ENCODE measurements at places on chromosomes 12 and 14.

- DNase-seq: no peak
These were observed 28.0 kb downstream of the CEP290 start for GRCh38 chr12:88113871-88114270.

DNA sequence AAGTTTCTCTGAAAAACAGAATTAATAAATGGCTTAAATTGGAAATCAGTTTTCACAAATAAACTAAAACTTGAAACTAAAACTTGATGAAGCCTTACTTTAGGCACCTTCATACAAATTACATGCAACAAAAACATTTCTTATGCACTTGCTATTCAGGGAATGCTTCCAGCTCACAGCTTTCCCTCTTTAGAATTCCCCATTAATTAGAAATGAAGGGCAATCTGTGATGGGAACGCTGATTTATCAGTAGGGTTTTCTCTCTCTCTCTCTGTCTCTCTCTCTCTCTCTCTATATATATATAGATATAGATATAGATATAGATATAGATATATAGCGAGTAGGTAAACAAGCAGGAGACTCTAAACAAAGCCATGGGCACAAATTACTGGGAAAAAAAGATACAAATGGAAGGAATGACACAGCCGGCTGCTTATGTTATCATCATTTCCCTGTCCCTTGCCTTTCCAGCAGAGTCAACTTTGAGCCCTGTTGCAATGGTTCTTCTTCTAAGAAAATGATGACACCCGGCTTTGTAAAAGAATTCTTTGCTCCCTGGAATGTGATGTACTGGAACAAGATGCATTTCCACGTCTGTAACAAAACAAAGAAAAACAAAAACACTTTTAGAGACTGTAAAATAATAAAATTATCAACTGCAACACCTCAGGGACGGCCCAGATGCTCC is 1121.6 kb upstream of the TMEM132C start:
- no peak for DNase-seq

- DNase-seq: no peak
These were observed 106.8 kb downstream of the BBS10 start for GRCh38 chr12:76241371-76241770.

DNA sequence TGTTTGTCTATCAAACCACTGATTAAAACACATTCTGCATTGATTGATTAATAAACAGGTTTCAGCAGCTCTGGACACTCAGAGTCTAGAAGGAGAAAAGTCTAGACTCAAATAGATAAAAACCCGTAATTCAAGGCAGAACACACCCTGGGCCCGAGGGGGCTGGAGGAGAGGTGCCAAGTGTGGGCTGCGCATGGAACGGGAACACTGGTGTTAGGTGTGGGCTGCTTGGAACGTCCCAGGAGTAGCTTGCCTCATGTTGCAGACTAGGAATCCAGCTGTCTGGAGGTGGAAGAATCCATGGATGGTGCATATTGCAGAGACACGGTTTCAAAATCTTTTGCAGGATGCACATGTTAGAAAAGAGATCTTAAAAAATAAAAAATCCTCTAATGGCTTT is 223.0 kb downstream of the APAF1 start:
- no peak for DNase-seq

DNA sequence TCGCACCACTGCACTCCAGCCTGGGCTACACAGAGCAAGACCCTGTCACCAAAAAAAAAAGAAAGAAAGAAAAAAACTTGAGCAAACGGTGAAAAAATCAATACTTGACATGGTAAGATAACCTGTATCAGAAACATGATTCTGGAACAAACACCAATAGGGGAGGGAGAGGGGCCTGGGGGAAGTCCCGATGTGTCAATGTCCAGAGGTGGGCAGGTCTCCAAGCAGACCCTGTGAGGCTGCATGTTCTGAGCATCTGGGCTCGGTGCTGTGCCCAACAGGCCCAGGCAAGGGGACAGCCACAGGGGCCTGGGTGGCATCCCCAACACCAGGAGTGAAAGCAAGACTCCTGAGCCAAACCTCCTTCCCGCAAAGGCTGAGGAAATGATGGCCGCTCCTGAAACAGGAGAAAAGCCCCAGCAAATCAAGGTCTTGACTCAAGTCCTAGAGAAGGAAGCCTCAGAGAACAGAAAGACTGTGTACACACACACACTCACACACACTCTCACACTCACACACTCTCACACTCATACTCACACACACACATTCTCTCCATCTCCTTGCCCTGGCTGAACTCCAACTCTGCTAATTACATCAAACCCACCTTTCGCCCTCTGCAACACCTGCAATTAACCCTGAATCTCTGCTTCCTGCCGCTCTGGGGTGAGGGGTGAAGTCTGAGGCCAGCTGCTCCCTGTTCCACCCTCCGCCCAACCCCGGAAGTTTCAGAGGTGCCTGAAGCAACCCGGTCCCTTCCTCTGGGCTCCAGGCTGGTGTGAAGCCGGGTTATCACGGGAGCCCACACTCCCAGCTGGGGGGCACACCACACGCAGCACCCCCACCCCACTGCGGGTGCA is 20.4 kb downstream of the CCDC88C start:
- DNase-seq: no peak

- DNase-seq: no peak
These were observed 62.7 kb downstream of the RASSF3 start for GRCh38 chr12:64672925-64673409.

GRCh38 chr12:112303004-112303403 is 79.2 kb downstream of the HECTD4 start:
- peak; percentile 42 for DNase-seq

DNA sequence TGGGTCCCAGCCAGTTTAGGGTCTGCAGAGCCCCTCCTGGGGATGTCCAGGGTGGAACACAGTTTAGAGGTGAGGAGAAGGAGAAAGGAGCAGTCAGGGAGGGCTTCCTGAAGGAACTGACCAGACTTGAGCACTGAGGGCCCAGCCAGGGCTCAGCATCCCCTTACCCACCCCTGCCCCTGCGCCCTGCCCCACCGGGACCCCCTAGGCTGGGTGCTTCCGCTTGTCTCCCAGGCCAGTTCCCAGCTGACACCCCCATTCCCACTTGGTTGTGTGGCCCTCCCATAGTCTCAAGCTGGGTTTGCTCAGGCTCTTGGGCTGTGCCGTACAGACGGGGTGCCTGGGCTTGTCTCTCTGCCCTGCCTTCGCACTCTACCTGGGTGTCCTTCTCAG is 26.3 kb upstream of the KIF26A start:
- no peak for DNase-seq

- no peak for DNase-seq
These were observed 169.3 kb downstream of the PCNX1 start for GRCh38 chr14:71076462-71077092.

DNA sequence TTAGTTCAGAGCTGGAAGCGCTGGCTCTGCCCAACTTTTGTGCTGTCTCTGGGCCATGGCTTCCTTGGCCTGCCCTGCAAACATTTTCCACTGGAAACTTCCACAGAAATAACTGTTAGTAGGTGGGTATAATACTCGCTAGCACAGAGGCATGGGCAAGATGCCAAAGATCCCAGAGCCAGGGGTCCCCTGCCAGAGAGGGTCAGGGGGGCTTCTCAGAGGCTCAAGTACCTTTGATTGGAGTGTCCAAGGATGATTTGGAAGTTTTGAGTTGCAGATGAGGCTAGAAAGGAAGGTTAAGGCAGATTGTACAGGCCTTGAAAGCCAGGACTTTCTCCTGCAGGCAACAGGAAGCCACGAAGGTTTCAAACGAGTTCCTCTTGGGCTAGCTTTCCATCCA is 187.6 kb downstream of the DICER1 start:
- no peak for DNase-seq

- peak; percentile 40 for DNase-seq
These were observed 85.3 kb downstream of the MAPKAPK5 start for GRCh38 chr12:111927346-111927745.

- no peak for DNase-seq
These were observed 52.5 kb downstream of the TESPA1 start for GRCh38 chr12:54932038-54932437.

DNA sequence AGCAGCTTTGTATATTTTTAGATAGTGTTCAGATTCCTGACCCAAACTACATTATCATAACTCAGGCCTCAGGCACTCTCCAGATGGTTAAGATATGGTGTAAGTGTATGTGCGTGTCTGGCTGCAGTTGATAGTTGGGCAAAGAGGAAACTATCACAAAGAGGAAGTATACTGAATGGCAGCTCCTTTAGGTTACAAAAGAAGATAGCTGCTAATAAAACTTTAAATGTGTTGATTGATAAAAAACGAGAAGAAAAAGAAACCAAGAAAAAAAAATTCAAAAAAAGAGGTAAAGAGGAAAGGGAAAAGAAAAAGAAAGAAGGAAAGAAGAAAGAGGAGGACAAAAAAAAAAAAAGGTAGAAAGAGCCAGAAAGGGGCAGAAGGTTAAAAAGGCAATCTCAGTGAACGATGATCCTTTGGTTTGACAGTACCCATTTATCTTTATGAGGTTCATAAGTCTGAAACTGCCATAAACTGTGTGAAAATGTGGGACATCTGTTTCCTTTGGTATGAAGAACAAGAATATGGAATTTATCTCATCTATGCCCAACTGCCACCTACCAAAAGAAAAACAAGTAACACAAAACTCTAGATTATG is 42.2 kb downstream of the TAOK3 start:
- peak; percentile 81 for DNase-seq

DNA sequence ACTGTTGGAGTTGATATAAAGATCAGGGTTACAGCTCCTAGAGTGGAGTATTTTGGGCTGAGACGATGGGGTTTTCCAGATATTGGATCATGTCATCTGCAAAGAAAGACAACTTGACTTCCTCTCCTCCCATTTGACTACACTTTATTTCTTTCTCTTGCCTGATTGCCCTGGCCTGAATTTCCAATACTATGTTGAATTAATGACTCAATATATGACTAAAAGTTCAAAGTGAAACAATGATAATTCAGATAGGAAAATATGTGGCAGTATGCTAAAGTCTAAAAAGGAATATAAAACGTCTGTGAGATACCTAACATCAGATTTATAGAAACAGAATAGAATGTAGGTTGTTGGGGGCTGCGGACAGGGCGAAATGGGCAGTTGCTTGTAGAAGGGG is 72.2 kb downstream of the BHLHE41 start:
- no peak for DNase-seq

DNA sequence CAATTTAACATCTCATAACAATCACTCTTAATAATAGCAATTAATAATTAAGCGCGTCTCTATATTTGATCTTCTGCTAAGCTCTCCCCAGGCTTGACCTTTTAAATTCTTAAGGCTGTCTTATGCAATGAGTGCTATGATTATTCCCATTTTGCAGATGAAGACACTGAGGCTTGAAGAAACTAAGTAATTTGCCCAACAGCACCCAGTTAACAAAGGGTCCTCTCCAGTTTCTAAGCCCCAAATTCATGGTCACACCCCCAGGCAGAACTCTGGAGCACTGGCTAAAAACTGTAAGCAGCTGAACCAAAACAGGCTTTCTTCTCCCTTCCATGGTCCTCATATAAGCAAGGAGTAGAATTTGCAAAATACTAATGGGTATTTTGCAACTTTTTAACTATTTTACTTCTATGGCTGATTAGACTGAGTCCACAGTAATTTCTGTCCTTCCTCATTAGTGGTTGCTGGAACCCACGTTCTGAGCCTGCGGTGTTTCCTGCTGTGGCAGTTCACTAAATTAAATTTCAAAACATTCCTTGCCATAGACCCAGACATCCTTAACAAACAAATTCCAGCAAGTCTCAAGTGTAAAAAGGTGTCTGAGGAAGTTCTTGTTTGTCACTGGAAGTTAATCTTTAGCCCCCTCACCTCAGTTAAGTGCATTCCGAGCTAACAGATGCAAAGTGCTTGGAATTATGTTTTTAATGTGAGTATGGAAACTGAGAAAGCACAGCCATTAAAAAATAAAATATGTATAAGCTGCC is 76.5 kb downstream of the TMEM132D start:
- DNase-seq: no peak

- no peak for DNase-seq
These were observed 22.7 kb downstream of the LTBP2 start for GRCh38 chr14:74589291-74589879.

GRCh38 chr12:44307506-44308168 is 471.8 kb downstream of the TMEM117 start:
- DNase-seq: no peak

DNA sequence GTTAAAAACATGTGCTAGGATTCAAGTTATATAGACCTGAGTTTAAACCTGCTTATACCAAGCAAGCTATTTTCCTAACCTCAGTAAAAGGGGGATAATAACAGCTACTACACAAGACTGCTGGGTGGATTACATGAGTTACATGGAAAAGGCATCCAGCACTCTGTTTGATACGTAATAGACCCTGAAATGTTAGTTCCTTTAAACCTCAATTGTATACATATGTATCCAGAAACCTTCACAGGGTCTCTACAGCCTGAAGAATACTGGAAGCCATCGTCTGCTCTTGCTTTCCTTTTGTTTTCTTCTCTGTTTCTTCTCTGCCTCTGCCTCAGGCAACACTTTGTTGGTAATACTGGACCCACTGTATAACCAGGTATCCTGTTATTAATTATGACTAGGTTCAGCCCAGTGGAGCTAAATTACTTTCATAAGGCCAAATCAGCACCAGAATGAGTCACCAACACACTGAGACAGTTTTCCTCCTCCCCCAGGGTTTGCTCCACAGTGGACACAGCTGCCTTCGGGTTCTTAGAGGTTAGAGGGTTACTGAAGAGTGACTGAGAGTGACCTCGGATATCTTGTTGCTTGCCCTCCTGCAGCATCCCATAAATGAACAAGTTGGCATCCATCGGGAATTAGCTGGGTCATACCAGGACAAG is 127.1 kb downstream of the CAPZA3 start:
- DNase-seq: no peak

DNA sequence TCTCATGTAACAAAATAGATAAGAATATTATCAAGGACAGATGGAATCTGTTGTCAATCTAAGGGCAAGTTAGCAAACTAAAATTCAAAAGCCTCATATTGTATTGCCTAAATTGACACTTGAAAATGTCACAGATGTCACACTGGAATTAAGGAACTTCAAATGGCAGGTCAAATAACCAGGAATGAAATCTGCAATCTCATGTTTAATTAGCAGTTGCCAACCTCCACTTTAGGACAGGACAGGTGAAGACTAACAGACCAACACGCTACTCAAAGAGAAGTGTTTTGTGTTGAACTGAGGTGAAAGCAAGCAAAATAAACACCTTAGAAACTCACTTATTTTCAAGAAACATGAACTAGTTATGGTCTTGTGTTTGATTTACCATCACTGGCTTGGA is 11.1 kb downstream of the KIF21A start:
- DNase-seq: no peak

- no peak for DNase-seq
These were observed 27.0 kb upstream of the ULK1 start for GRCh38 chr12:131867471-131867870.

- peak; percentile 98 for DNase-seq
These were observed 2.5 kb downstream of the C12orf57 start for GRCh38 chr12:6946033-6946919.

DNA sequence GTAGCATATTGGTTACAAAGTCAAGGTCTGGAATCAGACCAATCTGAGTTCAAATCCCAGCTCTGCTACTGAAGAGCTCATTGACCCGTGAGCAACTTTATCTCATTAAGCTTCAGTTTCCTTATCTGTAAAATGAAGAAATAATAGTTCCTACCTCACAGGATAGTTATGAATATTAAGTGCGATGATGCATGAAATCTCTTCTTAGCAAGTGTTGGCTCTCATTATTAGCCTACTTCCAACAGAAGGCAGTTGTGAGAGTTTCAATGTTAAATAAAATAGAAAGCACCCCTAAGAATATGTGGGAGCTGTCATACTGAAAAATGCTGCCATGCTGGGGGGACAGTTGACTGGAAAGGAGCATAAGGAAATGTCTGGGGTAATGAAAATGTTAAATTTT is 39.0 kb upstream of the ITPR2 start:
- DNase-seq: no peak

Measured in trophoblast cell (in vitro differentiated cells and primary cell).